ENCODE measurements at places on chromosomes 7 and 10. TPM values are rescaled to one million over a fixed set of nuclear protein-coding genes. Genes with fewer than 3 reads are reported as not detected.
A peak's percentile ranks its signal among the peaks of the same experiment; 100 is the strongest.

Gene TET1
- 4.0 TPM for total RNA-seq

Gene EBF3
- not detected for total RNA-seq

Gene IKZF1
- 294 TPM for total RNA-seq

Gene CCDC126
- 16.9 TPM for total RNA-seq

Gene NME8
- total RNA-seq: 23.5 TPM

Gene H2BK1
- total RNA-seq: not detected

Gene KRIT1
- total RNA-seq: 62.6 TPM

Gene TMEM139
- total RNA-seq: not detected

Gene PIK3AP1
- 137 TPM for total RNA-seq

Gene TACC2
- not detected for total RNA-seq

DNA sequence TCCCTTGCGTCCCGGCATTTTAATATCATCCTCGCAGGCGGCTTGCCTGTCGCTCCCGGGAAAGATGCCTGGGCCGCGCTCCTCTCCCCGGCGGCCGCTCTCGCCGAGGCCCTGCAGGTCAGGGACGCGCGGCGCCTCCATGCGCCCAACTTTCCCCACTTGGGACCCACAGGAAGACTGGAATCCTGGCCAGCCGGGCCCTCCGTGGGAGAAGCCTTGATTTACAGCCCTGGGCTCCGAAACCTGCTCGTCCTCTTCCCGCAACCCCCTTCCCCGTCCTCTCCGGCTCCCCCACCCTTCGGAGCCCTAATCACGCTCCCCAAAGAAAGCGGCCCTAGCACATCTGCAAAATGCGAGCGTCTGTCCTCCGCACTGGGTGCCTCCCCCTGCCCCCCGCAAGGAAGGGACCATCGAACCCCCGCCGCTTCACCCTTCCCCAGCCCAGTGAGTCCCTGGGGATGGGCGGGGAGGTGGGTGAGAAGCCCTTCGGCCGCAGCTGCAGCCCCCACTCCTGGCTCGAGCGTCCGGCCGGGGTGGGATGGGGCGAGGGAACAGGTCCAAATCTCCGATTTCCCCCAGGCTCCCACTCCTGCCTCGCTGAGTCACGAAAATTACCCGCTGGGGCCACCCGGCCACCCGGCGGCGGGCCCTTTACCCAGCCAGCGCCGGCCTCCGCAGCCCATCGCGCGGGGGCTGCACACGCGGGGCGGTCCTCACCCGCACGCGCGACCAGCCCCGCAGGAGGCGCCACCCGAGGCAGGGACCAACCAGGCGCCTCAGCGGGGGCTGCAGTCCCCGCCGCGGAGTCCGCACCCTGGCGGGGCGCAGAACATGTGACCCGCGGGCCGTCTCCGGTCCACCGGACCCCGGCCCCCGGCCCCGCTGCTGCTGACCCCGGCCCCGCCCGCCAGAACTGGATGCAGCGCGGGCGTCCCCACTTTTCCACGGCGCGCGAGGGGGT, 695 bp downstream of the HSPA12A start:
- no peak for DNase-seq

DNA sequence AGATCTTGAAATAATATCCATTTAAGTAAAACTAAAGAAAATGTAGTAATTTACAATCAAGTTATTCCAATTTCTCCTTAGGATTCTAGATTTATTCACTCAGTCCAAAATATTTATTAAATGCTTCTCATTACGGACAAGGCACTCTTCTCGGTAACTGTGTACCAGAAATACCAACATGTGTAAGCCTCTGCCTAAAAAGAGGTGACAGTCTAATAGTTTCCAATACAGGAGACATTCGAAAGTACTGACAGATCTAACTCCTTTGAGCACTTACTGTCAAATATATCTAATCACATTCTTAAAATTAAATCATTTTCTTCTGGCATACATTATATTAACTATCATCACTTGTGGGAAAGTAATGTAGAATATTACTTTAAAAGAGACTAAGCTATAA, 26.9 kb downstream of the TMEM168 start:
- no peak for DNase-seq

DNA sequence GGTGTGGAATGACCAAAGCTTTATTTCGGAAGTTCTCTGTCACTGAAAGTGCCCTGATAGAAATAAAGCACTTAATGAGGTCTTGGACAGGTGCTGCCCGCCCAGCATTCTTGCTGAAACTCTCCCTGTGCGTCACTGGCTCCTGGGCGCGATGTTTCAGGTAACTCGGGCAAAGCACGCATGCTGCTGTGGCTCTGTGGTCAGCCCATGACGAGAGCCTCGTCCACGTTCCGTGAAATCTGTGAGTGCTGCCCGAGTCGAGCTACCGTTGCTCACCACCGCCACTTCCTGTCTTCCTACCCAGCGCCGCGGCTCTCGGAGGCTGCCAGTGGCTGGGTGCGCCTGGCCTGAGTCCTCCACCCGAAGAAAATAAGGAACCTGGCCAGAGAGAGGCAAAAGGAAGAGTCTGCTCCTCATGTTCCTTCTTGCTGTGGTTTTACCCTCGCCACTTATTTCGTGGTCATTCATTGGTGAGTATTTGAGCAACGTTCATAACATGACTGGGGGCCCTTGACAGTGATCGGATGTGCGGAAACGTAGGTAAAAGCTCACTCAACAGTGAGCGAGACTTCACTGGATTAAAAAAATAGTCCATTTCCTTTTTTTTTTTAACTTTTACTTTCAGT, 95.5 kb downstream of the MAP3K8 start:
- DNase-seq: peak; percentile 80

- no peak for DNase-seq
These were observed 32.1 kb downstream of the KMT2C start for GRCh38 chr7:152403726-152404125.

DNA sequence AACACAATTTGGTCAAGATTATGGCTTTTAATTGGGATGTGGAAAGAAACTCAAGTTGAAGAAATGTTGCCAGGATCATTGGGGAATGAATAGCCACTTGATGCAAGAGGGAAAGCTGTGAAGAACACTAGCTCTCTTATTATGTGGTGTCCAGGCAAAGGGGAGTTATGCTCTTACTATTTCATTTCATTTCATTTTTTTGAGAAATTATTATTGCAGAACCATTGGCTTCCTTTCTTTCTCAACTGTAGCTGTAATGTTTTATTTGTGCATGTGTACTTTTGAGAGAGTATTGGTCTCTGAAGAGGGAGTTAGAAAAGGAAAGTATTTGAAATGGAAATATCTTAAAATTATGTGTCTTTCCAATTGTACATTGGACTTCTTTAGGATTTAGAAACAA, 312.6 kb upstream of the BMPER start:
- DNase-seq: no peak

DNA sequence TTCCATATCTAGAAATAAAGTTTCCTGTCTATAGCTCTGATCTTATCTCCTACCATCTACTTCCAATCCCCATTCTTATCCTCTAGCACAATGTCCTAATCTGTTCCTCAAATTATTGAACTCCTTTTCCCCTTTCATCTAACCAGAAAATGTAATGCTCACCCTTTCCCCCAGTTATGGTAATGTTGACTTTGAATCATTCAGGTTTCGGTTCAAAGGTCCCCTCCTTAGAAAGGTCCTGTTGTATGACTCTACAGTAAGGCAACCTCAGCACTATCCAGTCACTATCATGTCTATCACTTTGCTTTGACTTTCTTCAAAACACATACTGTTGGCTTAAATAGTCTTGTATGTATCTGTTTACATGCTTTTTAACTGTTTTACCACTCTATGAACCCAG, 264.2 kb upstream of the PCDH15 start:
- no peak for DNase-seq

DNA sequence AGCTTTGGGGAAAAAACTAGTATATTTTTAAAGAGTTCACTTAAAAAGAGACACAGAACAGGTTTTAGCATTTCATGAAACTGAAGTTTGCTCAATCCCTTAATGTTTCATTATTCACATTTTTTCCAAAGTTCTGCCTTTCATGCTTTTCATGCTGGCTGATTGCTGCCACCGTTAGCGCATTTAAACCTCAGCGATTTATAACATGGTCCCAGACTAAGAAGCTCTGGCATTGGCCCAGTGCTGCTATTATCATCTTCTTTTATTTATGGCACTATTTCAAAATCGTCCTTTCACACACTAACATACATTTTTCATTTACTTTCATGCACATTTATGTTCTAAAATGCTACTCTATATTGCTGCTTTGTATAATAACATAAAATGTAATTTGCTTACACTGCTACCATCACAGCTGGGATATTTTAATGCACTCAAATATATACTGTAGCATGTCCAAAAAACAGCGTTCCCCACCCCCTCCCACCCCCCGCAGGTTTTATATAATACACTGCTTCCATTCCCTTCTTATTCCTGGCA, 141.9 kb downstream of the MPP7 start:
- DNase-seq: no peak

- DNase-seq: no peak
These were observed 97.8 kb upstream of the AFAP1L2 start for GRCh38 chr10:114502074-114502473.

DNA sequence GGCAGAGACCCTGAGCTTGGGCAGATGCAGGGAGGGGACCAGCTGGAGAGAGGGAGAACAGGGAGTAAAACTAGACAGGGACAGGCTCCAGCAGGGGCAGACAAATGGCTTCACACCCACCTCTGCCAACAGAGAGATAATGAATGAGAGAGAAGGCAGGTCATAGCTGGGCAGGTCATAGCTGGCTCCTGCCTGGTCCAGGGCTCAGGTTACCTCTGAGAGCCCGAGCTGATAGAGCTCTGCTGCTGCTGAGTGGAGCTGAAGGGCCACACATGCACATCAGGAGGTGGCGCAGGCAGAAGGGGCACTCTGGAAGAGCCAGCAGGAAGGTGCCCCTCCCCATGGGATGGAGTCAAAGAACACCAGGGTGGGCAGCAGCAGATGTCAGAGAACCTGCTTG, 154.2 kb downstream of the GFRA1 start:
- no peak for DNase-seq

GRCh38 chr7:94656925-94657731, 1.2 kb upstream of the SGCE start:
- peak; percentile 63 for DNase-seq

DNA sequence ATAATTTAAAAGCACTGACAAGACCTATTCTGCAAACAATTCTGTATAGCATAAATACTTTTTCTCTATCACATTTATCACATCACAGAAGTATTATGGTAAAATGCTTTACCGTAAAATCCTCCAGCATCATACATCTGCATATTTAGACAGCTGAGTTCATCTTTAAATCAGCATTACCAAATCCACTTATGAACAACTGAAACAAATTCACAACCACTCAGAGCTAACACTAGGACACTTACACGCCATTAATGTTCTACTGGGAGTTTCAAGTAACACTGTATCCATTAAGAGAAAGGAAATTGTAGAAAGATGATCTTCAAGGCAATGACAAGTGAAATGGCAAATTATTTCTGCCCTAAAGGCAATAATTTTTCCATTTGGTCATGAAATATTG, 105.7 kb upstream of the DKK1 start:
- no peak for DNase-seq

DNA sequence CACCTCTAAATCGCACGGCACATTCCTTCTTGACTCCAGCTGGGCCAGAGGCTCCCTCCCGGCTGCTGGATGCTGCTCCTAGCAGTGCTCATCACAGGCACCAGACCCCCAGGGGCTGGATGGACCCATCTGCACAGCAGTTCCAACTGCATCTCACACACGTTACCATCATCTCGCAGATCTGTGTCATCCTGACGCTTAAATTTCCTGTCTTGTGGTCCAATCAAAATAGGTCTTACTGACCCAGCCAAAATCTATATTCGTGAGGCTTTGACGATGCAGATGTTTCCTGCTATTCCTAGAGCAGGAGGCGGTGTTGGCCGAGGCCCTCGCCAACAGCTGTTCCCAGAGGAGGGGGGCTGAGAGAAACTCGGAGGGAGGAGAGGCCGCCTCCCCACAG, 108.0 kb downstream of the MKI67 start:
- no peak for DNase-seq

- DNase-seq: no peak
These were observed 113.7 kb upstream of the ADARB2 start for GRCh38 chr10:1850971-1851527.

GRCh38 chr7:8212638-8213037, 49.3 kb downstream of the ICA1 start:
- no peak for DNase-seq

DNA sequence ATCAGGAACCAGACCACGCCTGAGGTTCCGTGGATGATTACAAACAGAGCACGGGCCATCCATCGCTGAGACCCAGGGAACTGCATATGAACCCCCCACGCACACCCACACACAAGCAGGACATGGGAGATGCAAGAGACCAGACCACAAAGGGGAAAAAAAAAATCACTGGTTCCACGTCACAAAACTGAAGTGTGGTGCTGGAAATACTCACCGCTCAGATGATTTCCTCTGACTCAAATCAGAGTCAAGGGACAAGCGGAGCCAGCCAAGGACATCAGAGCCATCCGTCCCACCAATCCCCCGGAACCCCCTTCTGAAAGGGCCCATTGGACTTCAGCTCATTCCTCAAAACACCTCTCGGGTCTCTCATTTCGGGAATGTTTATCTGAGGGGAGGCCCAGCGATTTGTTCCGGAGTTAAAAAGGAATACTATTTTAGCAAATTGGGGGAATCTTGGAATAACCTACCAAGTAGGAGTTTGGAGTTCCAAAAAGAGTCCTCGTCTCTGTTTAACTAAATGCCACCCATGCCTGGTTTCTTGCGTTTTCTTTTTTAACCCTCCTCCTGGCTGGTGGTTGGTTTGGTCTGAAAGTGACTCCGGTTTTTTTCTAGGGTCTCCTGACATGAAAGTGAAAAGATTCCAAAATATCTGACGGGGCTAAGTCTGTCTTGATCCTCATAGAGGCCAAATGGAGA, 15.0 kb downstream of the SNX8 start:
- no peak for DNase-seq

DNA sequence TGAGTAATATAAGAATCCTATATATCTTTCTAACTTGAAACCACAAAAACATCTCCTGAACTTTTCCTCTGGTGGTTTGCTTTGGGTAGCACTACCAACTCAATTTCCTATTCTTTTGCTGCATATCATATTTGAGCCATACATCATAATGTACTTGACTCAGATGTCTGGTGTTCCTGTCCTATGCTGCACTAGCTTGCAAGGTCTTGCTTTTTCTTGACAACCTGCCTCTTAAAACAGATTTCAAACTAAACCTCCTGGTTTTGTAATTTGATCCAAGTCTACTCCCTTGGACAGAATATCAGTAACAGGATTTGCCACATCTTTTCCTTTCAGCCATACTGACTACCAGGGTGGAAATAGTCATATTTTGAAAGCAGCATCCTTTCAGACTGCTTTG, 520.3 kb upstream of the LRRTM3 start:
- no peak for DNase-seq

GRCh38 chr7:17497136-17497535, 198.7 kb downstream of the AHR start:
- no peak for DNase-seq

GRCh38 chr7:36064676-36065075, 88.4 kb upstream of the EEPD1 start:
- no peak for DNase-seq

GRCh38 chr10:1255118-1255517, 198.9 kb downstream of the WDR37 start:
- DNase-seq: no peak

DNA sequence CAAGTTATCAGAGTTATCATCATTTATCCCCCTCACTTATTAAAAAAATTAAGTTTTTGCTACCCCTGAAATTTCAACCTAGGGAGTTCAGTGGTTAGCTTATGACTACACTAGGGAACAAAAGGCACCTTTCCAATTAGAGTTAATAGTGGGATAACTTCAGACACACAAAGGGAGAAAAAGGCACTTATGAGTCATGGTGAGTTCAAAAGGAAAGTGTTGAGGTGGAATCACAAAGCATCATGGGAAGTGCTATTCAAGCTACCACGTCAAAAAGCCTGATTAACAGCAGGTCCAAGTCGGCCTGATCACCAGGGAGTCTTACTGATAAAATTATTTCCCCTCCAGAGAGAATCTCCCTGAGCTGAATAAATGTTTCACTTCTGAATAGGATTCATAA, 165.7 kb downstream of the C7orf25 start:
- no peak for DNase-seq
